ENCODE measurements at places on chromosomes 5 and 9.
A peak's percentile ranks its signal among the peaks of the same experiment; 100 is the strongest.

- H3K27me3 ChIP-seq = no peaks in the 10 kb centered on the region
- no peak overlapping the region for H3K4me3 ChIP-seq
- peaks cover under 1% of the 10 kb centered on the region for H3K4me1 ChIP-seq
- H3K27ac ChIP-seq = no peak overlapping the region
Measured at GRCh38 chr9:14031810-14032209, 282.1 kb downstream of the NFIB start.

DNA sequence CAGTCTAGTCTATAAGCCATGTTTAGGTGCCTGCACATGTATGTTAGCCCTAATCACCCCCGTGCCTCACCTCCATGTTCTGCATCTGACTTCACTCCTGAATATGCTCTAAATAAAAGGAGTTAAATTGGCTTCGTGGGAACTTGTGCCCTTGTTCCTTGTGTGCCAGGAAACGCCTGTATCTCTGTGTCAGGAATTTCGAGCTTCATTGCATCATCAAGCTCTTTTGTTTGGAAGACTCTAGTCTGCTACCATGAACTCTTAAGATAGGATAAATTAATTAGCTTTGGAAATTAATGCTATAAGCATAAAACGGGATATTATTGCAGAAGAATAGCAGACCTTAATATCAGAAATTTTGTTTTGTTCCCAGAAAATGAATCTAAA is 99.2 kb downstream of the ADCY2 start:
- no peaks in the 10 kb centered on the region for H3K36me3 ChIP-seq
- peak; percentile 62 for DNase-seq
- H3K27me3 ChIP-seq = no peaks in the 10 kb centered on the region
- no peak overlapping the region for H3K27ac ChIP-seq
- peaks cover 17% of the 10 kb centered on the region for H3K4me1 ChIP-seq

DNA sequence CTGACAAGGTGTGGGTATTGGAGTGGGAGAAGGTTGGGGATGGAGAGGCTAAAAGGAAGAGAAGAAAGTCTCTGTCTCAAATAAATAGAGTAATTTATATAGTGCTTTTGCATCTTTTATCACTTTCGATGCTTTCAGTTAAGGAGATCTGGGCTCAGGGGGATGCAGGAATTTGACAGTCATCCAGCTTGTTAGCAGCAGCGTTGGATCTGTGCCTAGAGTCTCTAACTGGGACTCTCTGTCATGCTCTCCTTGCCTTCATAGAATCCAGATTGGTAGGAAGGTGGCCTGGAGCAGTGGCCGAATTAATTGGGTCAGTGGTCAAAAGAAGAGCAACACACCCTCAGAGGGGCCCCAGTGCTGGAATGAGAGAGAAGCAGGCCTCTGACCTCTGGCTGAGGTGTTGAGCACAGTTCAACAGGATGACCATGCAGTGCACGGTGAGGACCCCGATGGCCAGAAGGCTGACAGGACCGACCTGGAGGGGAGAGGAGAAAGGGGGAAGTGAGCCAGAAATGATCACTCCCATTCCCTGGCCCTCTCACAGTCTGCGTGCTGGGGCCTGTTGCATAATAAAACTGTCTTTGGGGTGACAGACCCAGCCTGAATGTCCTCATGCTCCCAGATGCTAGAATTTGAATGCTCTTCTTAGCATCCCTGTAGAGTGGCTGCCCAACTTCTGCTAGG is 7.6 kb downstream of the SLC36A3 start:
- H3K4me1 ChIP-seq = no peaks in the 10 kb centered on the region
- no peaks in the 10 kb centered on the region for H3K36me3 ChIP-seq
- no peaks in the 10 kb centered on the region for H3K27me3 ChIP-seq
- no peak overlapping the region for H3K4me3 ChIP-seq
- DNase-seq = no peak

DNA sequence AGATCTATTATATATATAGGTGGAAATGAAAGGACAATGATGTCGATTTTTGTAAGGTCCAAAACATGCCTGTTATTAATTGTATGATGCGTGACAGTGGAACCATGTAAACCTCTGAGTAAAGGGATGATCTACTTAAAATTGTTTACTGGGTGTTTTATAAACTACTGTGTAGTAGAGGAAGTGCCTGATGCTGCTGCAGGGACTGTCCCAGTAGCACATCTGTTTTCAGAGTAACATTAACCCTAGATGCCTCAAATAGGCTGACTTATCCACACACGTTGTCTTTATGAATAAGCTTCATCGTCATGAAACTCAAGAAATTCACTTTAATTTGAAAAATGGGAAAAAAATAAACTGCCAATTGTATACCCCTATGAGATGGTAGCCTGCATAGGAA is 1.7 kb downstream of the CAMK4 start:
- H3K4me1 ChIP-seq = no peaks in the 10 kb centered on the region
- no peak overlapping the region for H3K4me3 ChIP-seq
- H3K27ac ChIP-seq = no peak overlapping the region
- H3K27me3 ChIP-seq = no peaks in the 10 kb centered on the region

GRCh38 chr9:37508135-37508833 is 22.5 kb downstream of the POLR1E start:
- no peaks in the 10 kb centered on the region for H3K27me3 ChIP-seq
- no peak overlapping the region for H3K27ac ChIP-seq
- no peaks in the 10 kb centered on the region for H3K4me1 ChIP-seq
- no peak overlapping the region for H3K4me3 ChIP-seq
- peaks cover 3% of the 10 kb centered on the region for H3K36me3 ChIP-seq

- H3K4me1 ChIP-seq = no peaks in the 10 kb centered on the region
- no peak overlapping the region for H3K4me3 ChIP-seq
- no peak for DNase-seq
Measured at GRCh38 chr9:119003882-119004617, 365.2 kb downstream of the BRINP1 start.

GRCh38 chr5:36644727-36645126 is 38.3 kb downstream of the SLC1A3 start:
- H3K27ac ChIP-seq = no peak overlapping the region
- peaks cover 4% of the 10 kb centered on the region for H3K4me1 ChIP-seq
- no peak overlapping the region for H3K4me3 ChIP-seq
- DNase-seq = peak; percentile 98
- H3K36me3 ChIP-seq = no peaks in the 10 kb centered on the region

DNA sequence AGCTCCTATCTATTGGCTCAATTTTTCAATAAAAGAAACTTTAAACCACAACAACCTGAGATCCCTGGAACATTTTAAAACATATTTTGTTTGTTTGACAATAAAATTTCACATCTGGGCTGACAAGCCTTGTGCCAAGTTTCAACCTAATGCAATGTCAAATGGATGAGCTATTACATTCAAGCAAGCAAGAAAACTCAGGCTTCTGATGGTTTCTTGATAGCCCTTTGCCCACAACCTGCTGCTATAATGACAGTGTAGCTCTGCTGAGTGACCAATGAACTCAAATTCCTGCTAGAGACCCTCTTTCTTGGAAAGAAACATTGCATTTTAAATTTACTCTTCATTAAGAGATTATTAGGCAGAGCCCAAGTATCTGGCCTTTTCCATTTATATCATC is 472.9 kb downstream of the ARHGEF28 start:
- no peak for DNase-seq
- H3K27me3 ChIP-seq = no peaks in the 10 kb centered on the region
- no peaks in the 10 kb centered on the region for H3K36me3 ChIP-seq
- no peaks in the 10 kb centered on the region for H3K4me1 ChIP-seq
- no peak overlapping the region for H3K4me3 ChIP-seq
- H3K27ac ChIP-seq = no peak overlapping the region

GRCh38 chr9:35056571-35057270 is 15.7 kb downstream of the VCP start:
- no peak overlapping the region for H3K4me3 ChIP-seq
- no peak overlapping the region for H3K27ac ChIP-seq
- no peaks in the 10 kb centered on the region for H3K27me3 ChIP-seq
- DNase-seq = no peak

- no peaks in the 10 kb centered on the region for H3K27me3 ChIP-seq
- peaks cover 4% of the 10 kb centered on the region for H3K4me1 ChIP-seq
- peak; percentile 93 for DNase-seq
Measured at GRCh38 chr9:100602342-100602801, 24.5 kb downstream of the CAVIN4 start.

DNA sequence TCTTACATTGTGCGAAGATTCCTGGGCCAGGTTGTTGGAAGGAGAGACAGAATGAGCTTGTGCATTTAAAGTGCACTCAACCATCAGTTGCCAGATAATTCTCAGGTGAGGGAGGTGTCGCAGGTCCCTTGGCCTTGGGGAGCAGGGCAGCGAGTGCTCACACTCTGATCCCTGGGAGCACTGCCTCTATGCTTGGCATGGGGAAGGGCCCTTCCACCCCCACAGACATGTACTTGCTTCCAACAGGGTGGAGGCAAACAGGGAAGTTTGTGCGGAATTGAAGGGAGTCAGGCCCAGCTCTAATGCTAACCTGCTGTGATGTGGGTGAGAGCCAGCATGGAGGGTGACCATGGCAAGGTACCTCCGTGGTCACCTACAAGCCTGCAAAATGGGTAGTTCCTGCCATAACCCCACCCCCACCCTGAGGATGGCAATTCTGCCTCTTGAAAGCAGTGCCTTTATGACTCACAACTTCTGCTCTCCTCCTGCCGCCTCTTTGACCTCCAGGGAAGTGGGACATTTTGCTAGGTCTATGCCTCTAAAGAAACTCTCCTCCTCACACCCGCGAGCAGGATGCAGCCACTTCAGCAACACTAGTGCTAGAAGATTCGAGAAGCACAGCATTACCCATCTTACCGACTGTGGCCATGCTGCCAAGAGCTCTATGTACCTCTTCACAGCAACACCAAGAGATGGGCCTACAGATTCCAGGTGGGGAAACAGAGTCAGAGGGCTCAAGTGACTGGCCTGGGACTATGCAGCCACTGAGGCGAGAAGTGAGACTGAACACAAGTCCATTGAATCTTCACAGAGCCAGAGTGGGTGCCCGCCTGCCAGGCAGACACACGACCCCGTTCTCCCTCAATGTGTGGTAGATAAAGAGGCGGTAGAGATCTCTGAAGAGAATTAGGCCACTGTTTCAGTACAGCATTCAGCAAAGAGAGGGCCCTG is 22.1 kb upstream of the SLC25A51 start:
- no peak overlapping the region for H3K27ac ChIP-seq
- no peaks in the 10 kb centered on the region for H3K27me3 ChIP-seq
- no peak for DNase-seq

DNA sequence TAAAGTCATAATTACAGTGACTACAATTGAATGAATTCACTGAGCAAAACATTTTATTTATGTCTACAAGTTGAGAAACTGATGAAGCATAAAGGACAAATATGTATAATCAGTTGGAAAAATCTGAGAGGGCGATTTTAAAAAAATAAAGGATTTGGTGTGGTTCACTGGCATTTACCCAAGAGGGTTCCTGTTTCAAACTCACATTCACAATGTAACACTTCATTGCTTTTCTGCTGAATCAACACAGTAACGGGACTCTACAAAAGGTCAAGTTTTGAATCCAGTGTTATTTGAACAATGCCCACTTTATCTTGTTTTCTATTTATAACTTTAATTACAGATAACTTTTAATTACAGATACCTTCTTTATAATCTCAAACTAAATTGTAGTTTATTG is 138.6 kb downstream of the NUDT12 start:
- H3K4me3 ChIP-seq = no peak overlapping the region
- no peaks in the 10 kb centered on the region for H3K4me1 ChIP-seq
- no peaks in the 10 kb centered on the region for H3K27me3 ChIP-seq
- no peak overlapping the region for H3K27ac ChIP-seq
- no peak for DNase-seq

- H3K4me1 ChIP-seq = no peaks in the 10 kb centered on the region
- no peaks in the 10 kb centered on the region for H3K36me3 ChIP-seq
- H3K27me3 ChIP-seq = no peaks in the 10 kb centered on the region
- no peak overlapping the region for H3K27ac ChIP-seq
Measured at GRCh38 chr9:111728143-111728542, 66.6 kb downstream of the SHOC1 start.

GRCh38 chr5:65100911-65101631 is 332.3 kb downstream of the CWC27 start:
- no peaks in the 10 kb centered on the region for H3K27me3 ChIP-seq
- H3K4me3 ChIP-seq = no peak overlapping the region
- H3K4me1 ChIP-seq = peaks cover 17% of the 10 kb centered on the region
- DNase-seq = peak; percentile 88
- H3K36me3 ChIP-seq = no peaks in the 10 kb centered on the region
- H3K27ac ChIP-seq = no peak overlapping the region

DNA sequence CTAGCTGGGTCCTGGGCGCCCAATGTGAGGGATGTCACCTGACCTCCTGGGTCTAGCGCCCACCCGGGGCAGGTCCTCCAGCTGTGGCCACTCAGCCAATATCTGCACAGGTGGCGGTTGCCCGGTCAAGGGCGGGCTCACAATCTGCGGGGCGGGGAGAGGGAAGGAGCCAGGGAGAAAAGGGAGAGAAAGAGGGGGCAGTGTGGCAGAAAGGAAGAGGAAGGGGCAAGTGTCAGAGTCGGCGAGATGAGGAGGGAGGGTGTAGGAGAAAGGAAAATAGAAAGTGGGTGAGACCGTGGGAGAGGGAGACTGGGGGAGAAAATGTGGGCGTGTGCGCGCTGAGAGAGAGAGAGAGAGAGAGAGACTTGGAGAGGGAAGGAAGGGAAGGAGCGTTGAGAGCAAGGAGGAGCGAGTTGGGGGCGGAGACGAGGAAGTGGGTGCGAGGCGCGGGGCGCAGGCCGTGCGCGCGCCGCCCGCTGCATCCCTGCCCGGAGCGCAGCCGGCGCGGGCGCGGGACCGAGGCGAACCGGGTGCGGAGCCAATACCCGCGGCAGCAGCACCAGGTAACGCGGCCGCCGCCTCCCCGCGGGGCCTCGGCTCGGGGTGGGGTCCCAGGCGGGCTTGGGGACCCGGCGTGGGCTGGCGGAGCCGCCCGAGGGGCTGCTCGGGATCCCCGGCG is at the start of gene HRH2:
TSS of gene HRH2 (plus strand) at position 479 of the 679 bp plus-strand sequence. CDS start 25,163 bp downstream, outside the sequence.
- H3K4me3 ChIP-seq = peak within 1 kb of the TSS; percentile 52
- no peaks in the 10 kb centered on the region for H3K36me3 ChIP-seq
- no peaks in the 10 kb centered on the region for H3K27me3 ChIP-seq
- H3K27ac ChIP-seq = no peak within 1 kb of the TSS

- H3K4me1 ChIP-seq = peaks cover 3% of the 10 kb centered on the region
- H3K4me3 ChIP-seq = no peak overlapping the region
- H3K27ac ChIP-seq = no peak overlapping the region
- DNase-seq = peak; percentile 55
Measured at GRCh38 chr5:149809931-149810691, 80.0 kb downstream of the PPARGC1B start.

DNA sequence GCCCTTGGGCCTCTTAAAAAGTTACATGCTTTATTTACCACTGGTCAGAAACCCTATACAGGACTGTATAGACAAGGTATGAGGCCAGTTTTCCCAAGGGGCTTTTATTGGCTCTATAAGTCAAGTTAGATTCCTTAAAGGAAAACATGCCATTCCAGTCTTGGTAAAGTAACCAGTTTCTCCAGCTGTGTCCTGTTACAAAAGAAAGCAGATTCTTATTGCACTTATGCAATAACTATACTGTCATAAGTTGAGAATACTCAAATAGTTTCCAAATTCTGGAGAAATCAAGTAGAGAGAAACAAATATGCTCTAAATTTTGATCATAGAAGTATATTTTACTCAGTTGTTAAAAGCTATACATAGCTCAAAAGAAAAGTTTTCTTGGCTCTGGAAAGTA is 47.2 kb downstream of the PTGS1 start:
- no peaks in the 10 kb centered on the region for H3K27me3 ChIP-seq
- DNase-seq = no peak
- no peak overlapping the region for H3K4me3 ChIP-seq
- H3K4me1 ChIP-seq = no peaks in the 10 kb centered on the region
